ENCODE measurements at places on chromosomes 2 and 18. TPM values are rescaled to one million over a fixed set of nuclear protein-coding genes. Genes with fewer than 3 reads are reported as not detected.

DNA sequence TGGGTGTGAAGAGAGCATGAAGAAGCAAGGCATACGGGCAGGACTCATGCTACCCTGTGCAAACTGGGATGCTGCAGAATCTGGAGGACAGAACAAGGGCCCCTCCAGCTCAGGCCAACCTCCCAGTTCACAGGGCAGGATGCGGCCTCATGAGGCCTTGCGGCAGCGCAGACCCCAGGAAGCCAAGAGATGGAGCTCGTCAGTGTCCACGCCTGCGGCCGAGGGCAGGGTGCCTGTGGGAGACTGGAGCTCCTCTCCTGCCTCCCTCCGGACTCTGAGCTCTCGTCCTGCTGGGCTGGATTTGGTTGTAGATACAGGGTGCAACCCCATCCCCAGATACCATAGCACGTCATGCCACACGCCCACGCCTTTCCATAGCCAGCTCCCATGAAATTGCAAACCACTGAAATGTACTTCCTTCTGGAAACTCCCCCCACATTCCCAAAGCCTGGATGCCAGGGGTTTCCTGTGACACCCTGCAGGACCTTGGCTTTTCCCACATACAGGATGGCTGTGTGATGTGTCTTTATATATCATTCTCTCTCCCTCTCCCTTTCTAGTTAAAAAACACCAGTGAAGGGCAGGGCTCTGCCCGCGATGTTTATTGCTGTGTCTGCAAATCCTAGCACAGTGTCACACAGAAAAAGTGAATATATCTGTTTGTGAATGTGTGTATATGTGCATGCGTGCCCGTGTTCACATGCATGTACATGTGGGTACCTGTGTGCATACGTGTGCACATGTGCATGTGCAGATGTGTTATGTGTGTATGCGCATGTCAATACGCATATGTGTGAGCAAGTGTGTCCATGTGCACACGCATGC is 12.3 kb upstream of the SNTG2 start:
- no peak for DNase-seq

DNA sequence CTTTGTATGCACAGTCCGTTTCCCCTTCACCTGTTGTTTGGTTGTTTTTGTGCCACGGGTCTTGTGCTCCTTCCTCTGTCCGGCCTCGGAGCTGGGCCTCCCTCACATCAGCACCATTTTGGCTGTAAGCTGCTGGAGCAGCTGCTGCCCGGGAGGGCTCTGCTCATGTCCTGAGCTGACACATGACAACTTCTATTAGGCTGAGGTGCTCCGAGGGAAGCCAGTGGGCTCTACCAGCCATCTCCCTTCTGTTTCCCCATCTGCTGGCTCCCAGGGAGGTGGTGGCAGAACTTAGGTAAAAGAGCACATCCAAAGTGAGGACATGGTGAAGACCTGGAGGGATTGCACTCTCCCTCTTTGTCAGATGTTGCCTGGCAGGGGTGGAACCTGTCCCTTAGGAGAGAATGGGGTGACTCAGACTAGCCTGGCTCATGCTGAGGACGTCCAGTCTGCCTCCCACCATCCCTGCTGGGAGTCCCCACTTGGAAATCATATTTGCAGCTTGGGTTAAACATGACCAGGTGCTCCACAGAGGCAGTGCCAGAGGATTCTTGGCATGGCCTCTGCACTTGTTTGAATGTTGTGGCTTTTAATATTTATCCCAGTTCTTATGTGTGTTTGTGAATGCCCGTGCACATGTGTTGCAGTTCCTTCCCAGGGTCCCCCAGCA is 49.8 kb upstream of the TNP1 start:
- no peak for DNase-seq

DNA sequence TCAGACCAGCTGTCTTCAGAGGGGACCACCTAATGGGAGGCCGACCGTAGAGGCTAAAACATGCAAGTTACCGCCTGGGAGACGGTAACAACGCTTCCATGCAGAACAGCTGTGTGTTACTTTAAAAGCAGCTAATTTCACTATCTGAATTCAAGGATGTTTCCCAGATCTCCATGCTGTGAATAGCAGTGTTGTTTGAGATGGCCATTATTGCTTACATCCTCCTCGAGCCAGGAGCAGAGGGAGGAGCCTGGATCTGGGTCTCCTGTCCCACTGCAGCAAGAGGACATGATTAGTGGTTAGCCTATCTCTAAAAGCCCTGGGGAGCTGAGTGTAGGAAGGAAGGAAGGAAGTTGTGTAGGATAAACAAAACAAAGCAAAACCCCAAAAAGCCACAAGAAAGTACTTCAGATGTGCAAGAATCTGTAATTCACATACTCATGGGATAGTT is 50.9 kb downstream of the ACTR2 start:
- DNase-seq: no peak

The TLX2 gene
- total RNA-seq: not detected

- no peak for DNase-seq
Observed at GRCh38 chr2:183091954-183092345, 13.4 kb downstream of the DUSP19 start.

GRCh38 chr2:36476411-36476810 is 120.8 kb downstream of the CRIM1 start:
- no peak for DNase-seq

DNA sequence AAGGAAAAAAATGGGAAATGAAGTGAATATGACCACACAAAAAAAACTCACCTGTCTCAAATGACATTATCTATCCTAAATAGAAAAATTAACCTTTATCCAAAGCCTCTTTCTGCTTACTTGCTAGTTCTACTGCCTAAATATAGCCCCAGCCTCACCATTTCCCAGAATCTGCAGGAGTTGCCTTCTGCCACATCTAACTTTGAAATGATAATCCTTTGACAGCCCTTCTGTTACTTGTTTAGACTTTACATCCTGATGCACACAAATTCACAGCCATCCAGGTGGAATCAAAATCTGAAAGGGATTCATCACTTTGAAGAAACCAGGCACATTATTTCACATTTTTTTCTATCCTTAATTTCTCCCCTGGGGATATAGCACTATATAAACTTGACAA is 1356.2 kb upstream of the NXPH2 start:
- no peak for DNase-seq

The RAPGEF4 gene
- 4.5 TPM for total RNA-seq

DNA sequence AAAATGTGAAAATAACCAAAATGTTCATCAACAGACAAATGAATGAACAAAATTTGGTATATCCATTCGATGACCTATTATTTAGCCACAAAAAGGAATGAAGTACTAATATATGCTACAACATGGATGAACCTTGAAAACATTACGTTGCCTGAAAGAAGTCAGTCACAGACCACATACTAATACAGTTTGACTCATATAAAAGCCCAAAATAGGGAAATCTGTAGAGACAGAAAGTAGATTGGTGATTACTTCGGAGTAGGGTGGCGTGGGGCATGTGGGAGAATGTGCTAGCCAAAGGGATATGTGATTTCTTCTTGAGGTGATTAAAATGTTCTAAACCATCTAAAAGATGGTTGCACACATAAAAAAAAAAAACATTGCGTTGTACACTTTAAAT is 44.2 kb upstream of the PPM1B start:
- no peak for DNase-seq

The SAG gene
- total RNA-seq: not detected

Measured in posterior vena cava (tissue), 2 donors.